ENCODE measurements at places on chromosomes 1 and 21.

- DNase-seq: no peak
Measured at GRCh38 chr1:40107290-40107959, 10.4 kb upstream of the PPT1 start.

DNA sequence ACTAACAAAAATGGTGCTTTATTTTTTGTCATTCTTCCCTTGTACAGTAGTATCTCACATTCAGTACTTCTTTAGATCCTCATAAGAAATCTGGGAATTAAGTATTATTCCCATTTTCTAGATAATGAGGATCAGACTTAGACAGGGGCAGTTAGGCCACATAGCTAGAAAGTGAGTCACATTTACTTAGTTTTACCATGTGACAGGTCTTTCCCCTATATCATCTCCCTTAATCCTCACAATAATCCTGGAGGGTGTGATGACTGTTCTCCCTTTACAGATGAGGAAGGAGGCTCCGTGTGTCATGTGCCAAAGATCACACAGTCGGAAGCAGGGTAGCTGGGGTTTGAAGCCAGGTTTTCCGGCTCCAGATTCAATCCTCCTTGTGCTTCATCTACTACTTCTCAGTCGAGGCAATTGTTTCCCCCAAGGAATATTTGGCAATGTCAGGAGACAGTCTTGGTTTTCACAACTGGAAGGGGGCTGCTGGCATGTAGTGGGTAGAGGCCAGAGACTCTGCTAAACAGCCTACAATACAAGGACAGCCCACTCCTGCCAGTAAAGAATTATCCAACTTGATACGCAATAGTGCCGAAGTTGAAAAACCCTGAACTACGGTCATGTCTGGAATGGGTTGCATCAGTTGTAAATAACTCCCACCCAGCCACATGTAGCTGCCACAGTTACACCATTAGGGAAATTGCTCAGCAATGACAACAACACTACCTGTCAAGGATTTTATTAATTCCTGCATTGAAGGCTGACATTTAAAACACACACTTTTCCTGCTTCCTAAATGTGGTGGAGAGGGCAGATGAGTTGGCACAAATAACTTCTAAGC, 54.5 kb downstream of the C8B start:
- DNase-seq: no peak

DNA sequence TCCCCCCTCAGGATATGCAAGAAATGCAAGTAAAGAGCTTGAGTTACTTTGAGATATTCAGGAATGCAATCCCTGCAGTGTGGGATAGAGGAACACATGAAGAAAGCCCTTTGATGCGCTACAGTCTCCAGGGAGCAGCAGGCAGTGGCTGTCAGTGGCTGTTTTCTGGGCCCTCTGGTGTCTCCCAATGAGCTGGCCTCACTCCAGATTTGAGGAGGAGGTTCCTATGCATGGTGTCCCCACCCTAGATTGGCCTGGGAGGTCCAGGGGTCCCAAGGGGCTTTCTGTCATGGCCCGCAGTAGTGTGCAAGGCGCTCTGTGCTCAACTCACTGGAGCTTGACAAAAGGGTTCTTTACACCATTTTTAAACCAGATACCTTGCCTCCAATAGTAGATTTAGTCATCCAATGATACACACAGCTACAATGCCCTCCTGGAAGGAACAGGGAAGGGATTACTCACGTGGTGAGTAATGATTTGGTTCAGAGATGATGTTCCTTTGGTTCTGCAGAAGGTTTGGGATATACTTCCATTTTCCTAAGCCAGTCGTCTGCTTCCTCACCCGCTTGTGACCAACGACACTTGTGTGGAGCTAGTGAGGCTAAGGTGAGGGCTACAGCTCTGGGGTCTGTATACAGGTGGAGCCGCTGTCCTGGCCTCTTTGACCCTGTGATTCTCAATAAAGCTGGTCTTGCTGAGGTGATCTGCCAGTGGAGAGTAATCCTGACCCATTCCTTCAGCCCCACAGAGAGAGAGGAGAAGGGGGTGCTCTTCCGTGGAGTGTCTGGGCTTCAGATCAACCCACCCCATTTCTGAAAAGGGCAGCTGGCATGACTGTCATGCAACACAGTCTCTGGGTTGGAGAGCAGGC, 6.6 kb downstream of the BATF3 start:
- DNase-seq: no peak

GRCh38 chr1:173314656-173315055, 107.5 kb upstream of the TNFSF4 start:
- DNase-seq: no peak

- DNase-seq: peak; percentile 58
Measured at GRCh38 chr1:110083866-110084226, 13.4 kb upstream of the ALX3 start.

DNA sequence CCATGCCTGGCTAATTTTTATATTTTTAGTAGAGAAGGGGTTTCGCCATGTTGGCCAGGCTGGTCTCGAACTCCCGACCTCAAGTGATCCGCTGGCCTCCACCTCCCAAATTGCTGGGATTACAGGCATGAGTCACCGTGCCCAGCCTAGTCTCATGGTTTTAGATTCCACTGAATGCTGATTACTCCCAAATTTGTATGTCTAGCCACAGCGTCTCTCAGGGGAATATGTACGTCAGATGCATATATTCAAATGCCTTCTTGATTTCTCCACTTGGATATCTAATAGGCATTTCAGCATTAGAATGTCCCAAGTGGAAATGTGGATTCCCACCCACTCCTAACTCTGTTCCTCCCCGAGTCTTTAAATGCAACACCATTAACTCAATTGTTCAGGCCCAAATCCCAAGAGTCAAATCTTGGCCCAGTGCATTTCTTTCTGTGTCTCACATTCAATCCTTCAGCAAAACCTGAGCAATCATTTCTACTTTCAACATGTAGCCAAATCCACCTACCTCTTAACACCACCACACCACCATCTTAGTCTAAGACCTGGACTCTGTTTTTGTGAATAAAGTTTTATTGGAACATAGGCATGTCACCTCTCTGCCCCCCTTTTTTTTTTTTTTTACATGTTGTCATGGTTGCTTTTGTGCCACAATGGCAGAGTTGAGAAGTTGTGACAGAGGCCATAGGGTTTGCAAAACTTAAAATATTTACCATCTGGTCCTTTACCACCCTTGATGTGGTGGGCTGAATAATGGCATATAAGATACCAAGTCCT, 9.8 kb upstream of the CAMTA1 start:
- no peak for DNase-seq

- no peak for DNase-seq
Measured at GRCh38 chr1:53299233-53299632, 28.6 kb downstream of the LRP8 start.

- DNase-seq: no peak
Measured at GRCh38 chr1:45429561-45430159, 61.3 kb downstream of the TESK2 start.

- no peak for DNase-seq
Measured at GRCh38 chr1:7420470-7421100, 350.5 kb upstream of the VAMP3 start.

DNA sequence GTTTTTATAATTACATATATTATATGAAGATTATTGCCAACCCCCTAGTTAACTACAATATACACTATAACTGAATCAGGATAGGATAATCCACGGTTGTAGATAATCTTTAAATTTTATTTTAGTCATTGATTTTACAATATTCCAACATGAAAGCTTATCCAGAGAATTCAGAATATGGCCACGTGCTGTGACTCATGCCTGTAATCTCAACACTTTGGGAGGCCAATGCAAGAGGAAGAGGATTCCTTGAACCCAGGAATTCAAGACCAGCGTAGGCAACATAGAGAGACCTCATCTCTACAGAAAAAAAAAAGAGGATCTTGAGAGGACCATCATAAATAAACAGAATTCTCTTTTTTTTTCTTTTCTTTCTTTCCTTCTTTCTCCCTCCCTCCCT, 119.6 kb upstream of the CACYBP start:
- DNase-seq: no peak

DNA sequence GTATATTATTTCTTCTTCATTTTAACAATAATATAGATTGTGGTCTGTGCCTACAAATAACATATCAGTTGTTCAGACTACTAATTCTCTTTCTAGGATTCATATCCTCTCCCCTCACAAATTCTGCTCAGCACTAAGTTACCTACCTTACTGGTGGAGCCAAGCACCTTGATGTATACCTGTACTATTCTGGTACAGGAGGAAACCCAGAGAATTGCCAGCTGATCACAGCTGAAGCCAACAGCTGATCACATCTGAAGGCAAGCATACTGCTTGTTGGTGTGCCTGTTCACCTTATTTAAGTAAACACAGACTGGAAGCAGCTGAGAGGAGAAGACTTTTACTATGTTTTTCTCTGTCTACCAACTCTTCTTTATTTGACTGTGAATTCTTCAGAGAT, 101.8 kb downstream of the PBX1 start:
- no peak for DNase-seq

DNA sequence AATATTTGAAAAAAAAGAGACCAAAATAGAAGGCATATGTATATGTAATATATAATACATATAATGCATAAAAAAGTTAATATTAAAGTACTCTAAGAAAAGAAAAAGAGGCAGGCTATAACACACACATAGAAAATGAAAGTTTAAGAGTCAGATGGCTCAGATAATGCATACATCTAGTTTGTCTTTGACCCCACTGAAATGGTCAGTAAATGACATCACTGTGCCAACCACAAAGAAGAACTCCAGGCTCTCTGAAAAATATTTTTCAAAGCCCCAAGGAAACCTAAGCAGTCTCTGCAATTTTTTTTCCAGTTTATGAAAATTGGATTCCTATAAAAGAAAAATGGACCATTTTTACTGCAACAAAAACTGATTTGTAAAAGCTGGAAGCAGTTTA, 55.4 kb upstream of the SCYL3 start:
- no peak for DNase-seq

DNA sequence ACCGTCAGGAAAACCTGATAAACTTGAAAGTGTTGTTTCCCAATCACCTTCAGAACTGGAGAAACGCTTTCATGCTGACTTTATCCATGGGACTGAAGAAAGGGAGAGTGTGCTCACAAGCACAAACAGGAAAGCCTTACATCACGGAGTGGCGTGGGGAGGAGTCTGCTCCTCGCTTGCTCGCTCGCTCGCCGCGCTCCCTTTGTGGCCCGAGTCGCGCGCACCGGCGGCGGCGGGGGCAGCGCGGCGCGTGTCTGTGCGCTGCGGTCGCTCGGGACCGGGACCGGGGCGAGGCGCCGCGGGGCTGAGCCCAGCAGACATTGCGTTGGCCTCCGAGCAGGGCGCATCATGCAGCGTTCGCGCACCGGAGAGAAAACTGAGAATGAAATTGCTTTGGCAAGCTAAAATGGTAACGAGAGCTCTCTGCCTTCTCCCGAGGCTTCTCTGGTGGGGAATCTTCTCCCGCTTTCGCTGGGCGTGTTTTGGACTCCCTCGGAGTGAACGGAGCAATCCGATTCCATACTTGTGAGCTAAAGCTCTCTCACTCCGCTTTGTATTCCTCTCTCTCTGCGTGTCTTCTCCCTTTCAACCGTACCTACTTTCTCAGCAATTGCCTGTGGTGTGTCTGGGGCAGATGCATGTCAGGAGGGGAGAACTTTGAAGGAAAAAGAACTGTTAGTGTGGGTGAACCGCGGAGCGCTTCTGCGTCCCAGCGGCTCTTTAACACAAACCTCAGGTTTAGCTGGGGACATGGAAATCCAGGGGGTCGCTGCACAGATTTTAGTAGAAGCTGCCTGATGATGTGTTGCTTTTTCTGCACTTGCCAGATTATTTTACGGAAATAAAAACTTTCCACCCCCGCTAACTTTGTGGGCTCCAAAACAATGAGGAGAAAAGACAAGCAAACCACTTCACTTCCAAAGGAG, at the start of gene RGL1:
Gene RGL1, plus strand, starts transcription at position 205 of the 926 bp plus-strand sequence. Its CDS starts 178 bp downstream, at position 383.
- DNase-seq: peak; percentile 91

DNA sequence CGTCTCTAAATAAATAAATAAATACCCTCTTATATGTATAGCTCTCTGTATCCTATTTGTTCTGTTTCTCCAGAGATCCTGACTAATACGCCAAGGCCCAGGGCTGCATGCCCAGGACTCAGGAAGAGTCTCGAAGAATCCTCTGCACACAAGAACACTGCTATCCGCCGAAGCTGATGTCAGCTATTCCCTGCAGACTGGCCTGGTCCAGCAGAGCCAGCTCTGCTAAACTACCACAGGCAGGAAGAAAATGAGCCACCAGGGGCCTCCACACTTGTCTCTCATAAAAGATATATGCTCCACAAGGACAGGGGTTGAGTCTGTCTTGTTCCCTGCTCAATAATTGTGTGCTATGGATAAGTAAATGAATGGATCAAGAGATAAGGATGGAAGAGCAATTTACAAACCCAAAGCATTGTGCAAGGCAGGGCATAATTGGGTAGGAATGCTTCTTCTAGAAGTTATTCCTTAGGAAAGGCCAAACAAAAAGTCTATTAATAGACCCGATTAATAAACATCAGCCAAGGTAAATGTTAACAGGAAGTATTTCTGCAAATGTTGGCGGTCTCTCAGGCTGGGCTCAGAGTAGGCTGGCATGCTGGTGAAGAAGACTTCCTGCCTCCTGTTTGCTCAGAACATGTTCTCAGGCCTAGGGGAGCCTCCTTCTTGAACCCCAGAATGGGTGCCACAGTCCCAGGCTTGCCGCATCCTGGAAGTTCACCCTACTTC, 26.3 kb upstream of the MAN1C1 start:
- DNase-seq: peak; percentile 63

GRCh38 chr21:45579383-45580180, 37.3 kb upstream of the SLC19A1 start:
- peak; percentile 43 for DNase-seq

DNA sequence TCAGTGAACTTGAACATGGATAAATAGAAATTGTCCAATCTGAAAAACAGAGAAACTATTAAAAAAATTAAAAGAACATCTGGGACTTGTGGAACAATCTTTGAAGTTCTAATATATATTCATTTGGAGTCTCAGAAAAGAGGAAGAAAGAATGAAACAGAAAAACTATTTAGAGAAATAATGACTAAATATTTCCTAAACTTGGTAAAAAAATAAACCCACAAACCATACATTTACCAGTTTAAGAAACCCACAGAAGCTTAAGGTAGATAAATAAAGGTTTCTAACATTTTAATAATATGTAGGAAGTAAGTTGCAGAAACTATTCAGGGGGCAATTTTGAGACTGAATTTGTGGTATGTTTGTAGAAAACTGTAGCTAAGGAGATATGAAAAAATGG, 437.8 kb downstream of the PTBP2 start:
- DNase-seq: no peak

DNA sequence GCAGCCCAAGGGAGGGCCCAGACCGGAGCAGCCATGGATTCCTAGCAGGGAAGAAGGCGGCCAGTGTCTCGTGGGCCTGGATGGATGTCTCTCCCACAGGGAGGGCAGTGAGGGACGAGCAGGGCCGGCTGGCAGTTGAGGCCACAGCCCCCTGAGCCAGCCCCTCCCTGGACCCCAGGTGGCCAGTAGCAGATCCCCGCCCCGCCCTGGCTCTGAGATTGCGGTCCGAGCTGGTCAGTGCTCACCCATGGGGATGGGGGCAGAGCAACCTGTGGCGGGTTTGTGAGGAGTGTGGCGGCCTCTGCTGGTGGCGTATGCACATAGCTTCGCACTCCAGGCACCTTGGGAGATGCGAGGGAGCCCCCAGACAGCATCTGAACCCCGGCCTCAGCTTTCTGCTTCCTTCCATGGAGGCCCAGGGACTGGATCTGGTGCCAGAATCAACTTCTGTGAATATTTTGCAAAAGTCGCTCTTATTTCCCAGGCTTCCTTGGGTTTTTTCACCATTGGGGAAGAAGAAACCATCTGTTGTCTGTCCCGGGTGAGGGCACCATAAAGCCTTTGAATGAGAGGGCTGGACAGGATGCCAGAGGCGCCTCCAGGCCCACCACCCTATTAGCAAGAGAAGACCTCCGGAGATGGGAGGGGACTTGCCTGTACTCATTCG, 8.4 kb upstream of the KCNN3 start:
- DNase-seq: peak; percentile 92

All from right cardiac atrium (tissue), 5 donors.